ENCODE measurements at places on chromosomes 12 and 14.

GRCh38 chr14:80850197-80850814 lies 91.2 kb downstream of the CEP128 start:
- no peaks in the 10 kb centered on the region for H3K36me3 ChIP-seq
- no peak overlapping the region for H3K27ac ChIP-seq
- no peak overlapping the region for H3K4me3 ChIP-seq
- DNase-seq: no peak
- H3K27me3 ChIP-seq: no peaks in the 10 kb centered on the region

GRCh38 chr14:35687335-35687939 lies 121.7 kb downstream of the RALGAPA1 start:
- DNase-seq: peak; percentile 39
- no peak overlapping the region for H3K27ac ChIP-seq
- no peaks in the 10 kb centered on the region for H3K27me3 ChIP-seq
- peaks cover 22% of the 10 kb centered on the region for H3K4me1 ChIP-seq
- H3K36me3 ChIP-seq: peaks cover 4% of the 10 kb centered on the region

- H3K27ac ChIP-seq: no peak overlapping the region
- H3K27me3 ChIP-seq: peaks cover 29% of the 10 kb centered on the region
- H3K4me1 ChIP-seq: no peaks in the 10 kb centered on the region
Measured at GRCh38 chr12:51904951-51905470, 2.3 kb upstream of the ACVRL1 start.

DNA sequence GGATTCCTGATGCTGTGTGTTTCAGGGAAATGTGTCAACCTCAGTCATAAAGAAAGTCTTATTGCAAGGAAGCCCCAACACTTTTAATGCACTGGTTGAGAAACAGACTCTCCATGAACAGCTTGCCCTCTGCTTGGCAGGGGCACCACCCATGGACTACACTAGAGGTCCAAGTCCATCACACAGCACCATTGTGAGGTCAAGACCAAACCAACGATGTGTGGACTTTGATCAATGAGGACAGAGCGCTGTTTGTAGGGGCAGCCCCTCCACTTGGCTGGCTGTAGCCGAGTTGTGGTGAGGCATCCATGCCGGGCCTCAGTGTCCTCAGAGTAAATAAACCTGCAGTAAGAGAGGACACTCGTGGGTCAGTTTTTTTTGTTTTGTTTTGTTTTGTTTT lies 29.8 kb downstream of the ZFYVE21 start:
- no peak overlapping the region for H3K4me3 ChIP-seq
- H3K36me3 ChIP-seq: peaks cover 2% of the 10 kb centered on the region
- peaks cover 12% of the 10 kb centered on the region for H3K4me1 ChIP-seq
- H3K27me3 ChIP-seq: no peaks in the 10 kb centered on the region
- DNase-seq: no peak
